ENCODE measurements at places on chromosomes 13 and 19.

DNA sequence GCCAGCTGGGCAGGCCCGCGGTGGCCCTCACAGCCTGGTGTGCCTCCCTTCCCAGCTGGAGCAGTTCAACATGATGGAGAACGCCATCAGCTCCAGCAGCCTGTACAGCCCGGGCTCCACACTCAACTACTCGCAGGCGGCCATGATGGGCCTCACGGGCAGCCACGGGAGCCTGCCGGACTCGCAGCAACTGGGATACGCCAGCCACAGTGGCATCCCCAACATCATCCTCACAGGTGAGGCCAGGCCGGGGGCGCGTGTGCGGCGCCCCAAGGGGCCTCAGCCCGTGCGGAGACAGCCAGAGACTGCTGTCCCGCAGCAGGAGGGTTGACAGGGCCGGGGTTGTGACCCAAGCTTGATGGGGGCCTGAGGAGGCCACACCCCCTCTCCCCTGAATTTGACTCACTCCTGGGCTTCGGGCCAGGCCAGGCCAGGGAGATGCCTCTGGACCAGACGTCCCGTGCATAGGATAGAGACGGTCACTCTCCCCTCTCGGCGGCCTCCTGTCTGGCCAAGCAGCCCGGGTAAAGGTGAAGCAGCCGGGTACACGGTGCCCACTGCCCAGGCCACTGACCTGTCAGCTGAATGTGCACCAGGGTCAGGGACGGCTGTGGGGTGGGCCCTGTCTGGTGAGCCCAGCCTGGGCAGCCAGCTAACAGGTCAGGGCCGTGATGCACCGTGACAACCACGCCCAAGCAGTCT lies 15.4 kb downstream of the COMP start:
- no peak for DNase-seq

DNA sequence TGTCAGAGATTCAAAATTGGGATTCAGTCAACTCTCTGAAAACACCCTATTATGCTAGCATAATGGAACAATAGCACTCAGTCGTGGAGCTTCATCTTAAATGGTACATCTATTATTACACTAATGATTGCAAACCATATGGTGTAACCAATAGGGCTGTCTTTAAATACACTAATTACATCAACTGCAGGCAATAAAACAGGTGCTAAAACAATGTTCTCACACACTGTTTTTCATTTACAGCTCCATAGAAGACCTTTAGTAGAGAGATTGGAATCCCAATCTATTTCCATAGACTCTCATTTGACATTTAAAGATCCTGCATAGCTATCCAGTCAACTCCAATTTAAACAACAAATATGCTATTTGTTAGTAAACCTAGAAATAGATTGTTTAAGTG lies 1917.4 kb downstream of the OLFM4 start:
- DNase-seq = no peak

DNA sequence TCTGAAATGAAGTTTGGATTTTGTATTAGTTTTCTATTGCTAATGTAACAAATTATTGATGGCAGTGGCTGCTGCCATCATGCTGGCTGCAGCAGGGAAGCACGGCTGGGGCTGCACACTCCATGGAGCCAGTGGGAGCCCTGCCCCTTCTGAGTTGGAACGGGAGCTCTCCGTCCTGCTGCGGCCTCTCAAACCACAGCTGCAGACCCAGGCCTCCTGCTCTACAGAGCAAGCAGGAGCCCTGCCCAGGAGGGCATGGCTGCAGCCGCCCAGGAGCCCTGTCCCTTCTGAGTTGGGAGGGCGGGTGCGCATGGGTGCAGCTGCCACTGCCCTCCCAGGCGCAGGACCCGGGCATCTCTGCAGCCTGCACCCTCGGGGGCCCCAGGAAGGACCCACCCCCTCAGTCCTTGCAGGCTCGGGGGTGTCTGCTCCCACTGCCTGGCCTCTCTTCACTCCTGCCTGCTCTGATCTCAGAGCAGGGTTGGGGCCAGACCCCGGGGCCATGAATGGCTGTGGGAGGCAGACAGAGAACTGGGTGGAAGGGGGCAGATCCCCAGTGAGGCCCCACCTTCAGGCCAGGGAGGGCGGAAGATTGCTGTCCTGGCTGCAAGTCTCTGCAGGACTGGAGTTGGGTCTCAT lies 21.0 kb upstream of the ESD start:
- no peak for DNase-seq

DNA sequence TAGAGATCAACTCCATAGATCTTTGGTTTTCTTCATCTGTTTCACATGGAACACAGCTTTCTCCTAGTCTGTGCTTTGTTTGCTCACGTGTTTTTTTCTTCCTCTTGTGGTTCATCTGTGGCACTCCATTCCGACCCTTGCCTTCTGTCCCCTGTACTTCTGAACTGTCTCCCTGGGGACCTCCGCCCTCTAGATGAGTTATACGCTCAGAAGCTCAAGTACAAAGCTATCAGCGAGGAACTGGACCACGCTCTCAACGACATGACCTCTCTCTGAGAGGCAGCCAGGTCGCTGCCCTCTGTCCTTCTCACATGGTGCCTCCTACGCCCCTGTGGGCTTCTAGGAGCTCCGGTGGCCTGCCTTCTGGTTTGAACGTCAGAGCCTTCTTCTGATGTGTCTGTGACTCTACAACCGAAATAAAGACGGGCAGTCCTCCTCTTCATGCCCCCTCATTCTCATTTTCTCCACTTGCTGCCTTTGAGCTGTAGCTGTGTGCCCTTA lies 16.6 kb upstream of the RAB8A start:
- no peak for DNase-seq

- DNase-seq = no peak
Observed at GRCh38 chr19:47161876-47162489, 31.3 kb downstream of the SAE1 start.

GRCh38 chr13:27621116-27621365 lies 651 bp upstream of the POLR1D start:
- no peak for DNase-seq

DNA sequence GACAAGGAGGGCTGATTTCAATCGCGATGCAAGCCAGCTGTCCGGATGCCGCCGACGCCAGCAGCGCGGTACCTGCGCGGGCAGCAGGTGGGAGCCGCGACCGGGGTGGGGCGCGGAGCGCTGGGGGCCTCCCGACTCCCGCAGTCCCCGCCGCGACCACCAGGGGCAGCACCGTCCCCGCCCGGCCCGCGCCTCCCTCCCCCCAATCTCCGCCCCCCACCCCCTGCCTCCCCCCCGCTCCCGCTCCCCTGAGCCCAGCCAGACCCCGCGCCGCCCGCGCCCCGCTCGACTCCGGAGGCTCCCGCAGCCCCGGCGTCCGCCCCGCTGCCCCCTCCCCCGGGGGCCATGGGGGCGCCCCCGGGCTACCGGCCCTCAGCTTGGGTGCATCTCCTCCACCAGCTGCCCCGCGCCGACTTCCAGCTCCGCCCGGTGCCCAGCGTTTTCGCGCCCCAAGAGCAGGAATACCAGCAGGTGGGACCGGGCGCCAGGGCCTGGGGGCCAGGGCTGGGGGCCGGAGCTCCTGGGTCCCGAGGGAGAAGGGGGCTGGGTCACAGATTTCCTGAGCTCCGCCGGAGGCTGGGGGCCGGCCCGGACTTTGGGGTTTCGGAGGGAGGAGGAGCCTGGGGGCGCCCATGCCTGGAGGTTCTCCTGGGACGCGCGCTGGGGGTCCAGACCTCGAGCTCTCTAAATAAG lies at the start of gene TTYH1:
Gene TTYH1, plus strand, starts transcription at position 257 of the 693 bp plus-strand sequence. Its CDS starts 89 bp downstream, at position 346.
- no peak for DNase-seq

- DNase-seq = no peak
Observed at GRCh38 chr19:39321117-39321831, 611 bp upstream of the LRFN1 start.

DNA sequence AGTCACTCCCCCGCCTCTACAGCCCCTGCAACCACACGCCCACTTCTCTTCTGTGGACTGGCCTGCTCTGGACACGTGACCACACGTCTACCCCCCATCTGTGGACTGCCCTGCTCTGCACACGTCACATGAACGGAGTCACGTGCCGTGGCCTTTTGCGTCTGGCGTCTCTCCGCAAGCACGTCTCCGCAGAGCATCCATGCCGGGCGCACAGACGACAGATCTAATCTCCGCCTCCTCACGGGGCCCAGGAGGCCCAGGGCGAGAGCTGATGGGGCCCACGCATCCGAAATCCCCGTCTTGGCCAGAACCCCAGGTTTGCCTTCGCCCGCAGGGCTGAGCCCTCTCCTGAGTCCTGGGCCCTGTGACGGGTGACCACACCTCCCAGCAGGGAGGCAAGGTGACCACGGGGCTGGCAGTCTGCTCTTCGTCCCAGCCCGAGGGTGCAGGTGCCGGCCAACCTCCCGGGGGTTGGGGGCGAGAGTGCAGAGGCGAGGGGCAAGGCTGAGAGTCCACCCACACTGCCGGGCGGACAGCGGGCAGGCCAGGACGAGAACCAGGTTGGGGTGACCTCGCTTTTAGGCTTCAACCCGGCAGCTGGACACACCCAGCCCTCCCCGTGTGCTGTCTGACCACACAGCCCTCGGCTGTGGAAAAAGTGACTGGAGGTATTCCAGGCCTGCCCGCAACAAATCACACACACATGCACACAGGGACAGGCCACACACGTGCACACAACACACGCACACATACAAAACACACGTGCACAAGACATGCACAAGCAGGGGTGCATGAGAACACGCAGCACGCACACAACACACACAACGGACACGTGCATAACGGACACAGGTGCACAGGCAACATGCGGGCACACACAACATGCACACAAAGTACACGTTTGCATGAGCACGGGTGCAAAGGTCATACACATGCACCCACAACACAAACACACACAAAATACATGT lies 3.9 kb downstream of the SBNO2 start:
- no peak for DNase-seq

- DNase-seq = no peak
Observed at GRCh38 chr19:1073063-1073955, 6.3 kb downstream of the ARHGAP45 start.

DNA sequence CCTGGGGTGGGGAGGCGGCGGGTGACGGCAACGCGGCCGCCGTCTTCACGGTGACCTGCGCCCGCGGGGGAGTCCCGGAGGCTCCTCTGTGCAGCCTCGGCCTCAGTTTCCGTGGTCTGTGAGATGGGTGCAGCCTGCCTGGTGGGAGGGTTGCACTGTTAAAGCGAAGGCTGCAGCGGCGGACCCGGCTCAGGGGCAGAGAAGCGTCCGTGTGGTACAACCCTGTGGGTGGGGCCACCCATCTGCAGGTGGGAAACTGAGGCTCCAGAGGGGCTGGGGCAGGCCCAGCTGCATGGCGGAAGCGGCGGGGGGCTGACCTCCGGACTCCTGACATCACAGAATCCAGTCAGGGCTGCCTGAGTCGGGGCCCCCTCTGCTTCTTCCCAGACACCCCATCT lies 481 bp downstream of the FGF22 start:
- DNase-seq = no peak
